Muscle of leg (tissue), 16 donors: ENCODE measurements at places on chromosomes 6 and 20. TPM values are rescaled to one million over a fixed set of nuclear protein-coding genes. Genes with fewer than 3 reads are reported as not detected.

Gene WASF1
- total RNA-seq, result 3.6 TPM

Gene SEL1L2
- total RNA-seq, result not detected

Gene MMP24
- 0.27 TPM for total RNA-seq

Gene UNC93A
- not detected for total RNA-seq

Gene RNF182
- total RNA-seq, result 0.53 TPM

Gene NR2E1
- not detected for total RNA-seq

Gene ALDH5A1
- total RNA-seq, result 5.9 TPM

Gene CALHM5
- total RNA-seq, result 3.7 TPM

Gene HUS1B
- 0.18 TPM for total RNA-seq

Gene TMC2
- not detected for total RNA-seq
